Mesothelial cell of epicardium (in vitro differentiated cells): ENCODE measurements at places on chromosomes 2 and 18.

- no peak for DNase-seq
Observed at GRCh38 chr2:138910427-138910826, 130.2 kb upstream of the NXPH2 start.

- DNase-seq: no peak
Observed at GRCh38 chr2:219186754-219187456, 8.8 kb downstream of the RETREG2 start.

DNA sequence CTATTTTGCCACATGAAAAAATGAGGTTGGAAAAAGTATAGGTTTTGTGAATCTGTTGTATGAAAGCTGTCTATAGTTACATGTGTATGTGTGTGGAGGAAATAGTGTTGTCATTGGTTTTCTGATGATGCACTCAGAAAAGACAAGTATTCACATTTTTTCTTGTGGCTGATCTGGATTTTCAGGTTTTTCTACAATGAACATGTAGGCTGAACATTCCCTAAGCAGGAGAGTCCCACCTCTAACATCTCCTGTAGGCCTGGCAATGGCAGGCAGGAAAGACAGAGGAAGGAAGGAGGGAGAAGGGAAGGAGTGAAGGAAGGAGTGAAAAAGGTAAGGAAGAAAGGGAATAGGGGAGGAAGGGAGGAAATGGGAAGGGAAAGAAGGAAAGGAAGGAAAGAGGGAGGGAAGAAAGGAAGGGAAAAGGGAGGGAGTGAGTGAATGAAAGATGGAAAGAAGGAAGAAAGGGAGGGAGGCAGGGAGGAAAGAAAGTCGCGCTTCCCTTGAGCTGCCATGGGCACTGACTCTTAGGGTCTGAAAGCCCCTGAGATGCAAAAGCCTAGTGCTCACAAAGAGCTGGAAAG, 495 bp upstream of the IL36RN start:
- no peak for DNase-seq

DNA sequence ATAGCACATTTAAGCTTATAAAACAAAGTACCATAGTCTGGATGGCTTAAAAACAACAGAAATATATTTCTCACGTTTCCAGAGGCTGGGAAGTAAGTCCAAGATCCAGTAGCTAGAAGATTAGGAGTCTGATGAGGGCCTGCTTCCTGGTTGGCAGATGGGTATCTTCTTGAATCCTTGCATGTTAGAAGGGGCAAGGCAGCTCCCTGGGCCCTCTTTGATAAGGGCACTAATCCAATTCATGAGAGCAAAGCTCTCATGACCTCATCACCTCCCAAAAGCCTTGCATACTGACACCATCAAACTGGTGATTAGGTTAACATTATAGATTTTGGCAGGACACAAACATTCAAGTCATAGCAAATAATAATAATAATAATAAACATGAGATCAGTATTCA, 146.4 kb downstream of the CCDC102B start:
- DNase-seq: no peak

- DNase-seq: no peak
Observed at GRCh38 chr18:61616111-61616610, 276.6 kb downstream of the RNF152 start.

- no peak for DNase-seq
Observed at GRCh38 chr18:57475903-57476302, 40.7 kb downstream of the ONECUT2 start.

GRCh38 chr2:201769666-201770373, 10.9 kb downstream of the ALS2 start:
- DNase-seq: no peak

DNA sequence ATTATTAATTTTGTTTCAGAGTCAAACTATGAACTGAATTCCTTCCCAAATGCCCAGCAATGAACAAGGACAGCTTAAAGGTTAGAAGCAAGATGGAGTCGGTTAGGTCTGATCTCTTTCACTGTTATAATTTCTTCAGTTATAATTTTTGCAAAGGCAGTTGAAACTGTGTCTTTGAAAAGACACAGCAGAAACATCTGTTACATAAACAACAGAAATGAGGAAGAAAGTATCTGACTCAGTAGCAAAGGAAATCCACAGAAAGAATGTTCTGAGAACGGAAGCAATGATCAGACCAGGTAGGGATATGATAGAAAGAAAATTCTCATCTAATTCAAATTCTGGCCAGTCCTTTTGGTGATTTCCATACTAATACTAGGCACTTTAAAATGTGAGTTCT, 5.2 kb upstream of the RMC1 start:
- no peak for DNase-seq

- peak; percentile 70 for DNase-seq
Observed at GRCh38 chr2:10097352-10098148, 17.3 kb upstream of the CYS1 start.

DNA sequence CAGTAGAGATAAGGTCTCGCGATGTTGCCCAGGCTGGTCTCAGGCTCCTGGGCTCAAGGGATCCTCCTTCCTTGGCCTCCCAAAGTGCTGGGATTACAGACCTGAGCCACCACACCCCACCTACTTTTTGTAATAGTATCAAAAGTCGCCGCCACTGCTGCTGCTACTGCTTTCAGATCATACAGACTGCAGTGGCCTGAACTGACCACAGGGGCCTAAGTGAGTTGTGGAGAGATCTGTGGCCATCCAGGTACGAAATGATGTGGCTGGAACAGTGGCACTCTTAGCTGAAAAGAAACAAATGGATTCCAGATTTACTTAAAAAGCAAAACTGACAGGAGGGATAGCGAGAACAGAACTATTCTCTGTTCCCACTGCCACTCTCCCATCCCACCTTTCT, 32.9 kb upstream of the POMC start:
- no peak for DNase-seq

DNA sequence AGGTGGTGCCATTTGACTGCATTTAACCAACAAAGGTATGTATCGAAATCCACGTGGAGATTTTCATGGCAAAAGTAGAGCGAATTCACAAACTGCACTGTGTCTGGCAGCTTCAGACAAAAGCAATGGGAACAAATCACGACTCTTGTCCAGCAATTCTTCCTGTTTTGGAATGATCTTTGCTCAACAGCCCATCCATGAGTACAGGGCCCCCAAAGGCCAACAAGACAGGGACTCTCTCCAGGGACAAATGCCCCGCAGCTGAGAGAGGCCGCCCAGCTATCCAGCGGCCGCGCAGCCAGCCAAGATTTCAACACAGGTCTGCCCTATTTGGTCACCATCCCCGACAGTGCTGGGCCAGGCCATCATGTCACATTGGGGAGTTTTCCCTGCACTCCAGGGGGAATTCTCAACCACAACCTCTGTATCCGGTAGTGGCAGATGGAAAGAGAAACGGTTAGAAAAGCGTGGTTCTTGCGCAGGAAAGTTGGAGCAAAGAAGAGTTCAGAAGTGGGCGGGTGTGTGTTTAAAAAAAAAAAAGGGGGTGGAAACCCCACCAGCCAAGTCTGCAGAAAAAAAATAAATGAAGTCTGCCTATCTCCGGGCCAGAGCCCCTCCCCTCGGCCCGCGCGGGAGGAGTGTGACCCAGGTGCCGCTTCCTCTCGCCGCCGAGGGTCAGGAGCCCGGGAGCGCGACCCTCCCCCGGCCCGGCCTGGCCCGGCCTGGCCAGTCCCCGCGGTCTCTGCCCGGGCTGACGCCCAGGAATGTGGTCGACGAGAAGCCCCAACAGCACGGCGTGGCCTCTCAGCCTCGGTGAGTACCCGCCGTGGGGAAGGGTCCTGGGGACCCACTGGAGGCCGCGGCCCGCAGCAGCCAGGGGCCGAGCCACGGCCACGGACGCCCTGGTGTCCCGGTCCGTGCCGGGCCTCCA, at the start of gene GYPC:
Gene GYPC, plus strand, starts transcription at position 659 of the 931 bp plus-strand sequence. Its CDS starts 106 bp downstream, at position 765.
- no peak for DNase-seq

DNA sequence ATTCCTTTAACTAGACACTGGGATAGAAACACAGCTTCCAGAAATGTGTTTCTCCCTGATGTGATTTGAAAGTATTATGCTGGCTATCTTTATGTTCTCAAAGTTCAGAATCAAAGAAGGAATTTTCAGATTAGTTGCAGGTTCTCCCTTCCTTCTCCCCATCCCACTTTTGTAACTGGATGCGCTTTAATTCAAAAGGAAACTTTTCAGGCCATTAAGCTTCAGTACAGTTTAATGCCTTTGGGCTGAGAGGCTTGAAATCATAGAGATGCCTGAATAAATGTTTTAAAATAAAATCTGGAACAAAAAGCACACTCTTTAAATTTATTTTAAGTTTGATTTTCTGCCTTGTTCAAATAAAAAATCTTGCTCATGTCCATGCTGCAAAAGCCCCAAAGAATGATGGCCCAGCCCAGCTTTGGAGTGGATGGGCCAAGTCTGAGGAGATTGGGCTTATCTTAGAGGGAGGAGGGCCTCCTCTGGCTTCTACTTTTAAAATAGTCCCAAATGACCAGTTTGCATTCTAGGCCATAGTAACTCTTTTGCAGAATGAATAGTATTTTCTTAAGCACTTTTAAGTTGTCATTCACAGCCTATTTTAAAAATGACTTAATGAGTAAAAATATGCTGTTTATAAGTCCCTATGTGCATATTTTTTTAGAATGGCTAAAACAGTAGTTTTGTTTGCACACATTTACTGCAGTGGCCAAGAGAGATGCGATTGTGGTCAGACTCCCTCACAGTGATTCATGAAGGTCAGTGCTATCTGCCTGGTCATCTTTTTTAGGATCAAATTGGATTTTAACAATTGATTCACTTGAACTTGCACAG, 129.2 kb downstream of the MTX2 start:
- no peak for DNase-seq

DNA sequence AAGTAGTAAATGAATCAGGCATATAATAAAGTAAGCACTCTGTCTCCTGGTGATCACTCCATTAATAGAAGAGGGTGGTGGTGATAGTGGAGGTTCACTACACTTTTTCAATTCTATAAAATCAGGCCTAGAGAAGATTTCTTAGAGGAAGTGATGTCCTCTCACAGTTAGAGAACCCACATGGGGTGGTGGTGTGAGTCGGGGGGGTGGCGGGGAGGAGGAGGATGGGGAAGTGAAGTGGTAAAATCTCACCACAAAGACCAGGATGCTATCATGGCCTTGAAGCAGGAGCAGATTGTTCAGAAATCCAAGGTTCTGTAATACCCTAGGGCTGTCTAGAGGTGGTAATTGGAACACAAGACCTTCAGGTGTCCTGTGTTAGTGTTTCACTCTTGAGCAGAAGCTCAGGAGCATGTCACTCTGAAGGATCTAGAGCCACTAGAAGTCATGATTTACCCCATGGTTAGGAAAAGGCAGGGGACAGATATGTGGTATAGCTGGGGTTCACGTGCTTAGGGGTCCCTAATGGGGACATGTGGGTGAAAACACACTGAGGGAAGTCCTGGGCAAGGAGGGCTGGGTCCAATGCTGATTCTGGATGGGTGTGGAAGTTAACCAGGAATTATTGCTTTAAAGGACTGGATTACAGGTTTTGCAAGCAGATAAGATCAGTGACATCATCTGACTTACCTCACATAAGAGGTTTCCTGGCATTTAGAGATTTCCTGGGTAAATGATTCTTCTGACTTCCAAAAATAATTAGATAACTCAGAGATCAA, 31.0 kb downstream of the RNF125 start:
- DNase-seq: no peak

GRCh38 chr18:45106331-45106774, 425.7 kb downstream of the SETBP1 start:
- DNase-seq: no peak

DNA sequence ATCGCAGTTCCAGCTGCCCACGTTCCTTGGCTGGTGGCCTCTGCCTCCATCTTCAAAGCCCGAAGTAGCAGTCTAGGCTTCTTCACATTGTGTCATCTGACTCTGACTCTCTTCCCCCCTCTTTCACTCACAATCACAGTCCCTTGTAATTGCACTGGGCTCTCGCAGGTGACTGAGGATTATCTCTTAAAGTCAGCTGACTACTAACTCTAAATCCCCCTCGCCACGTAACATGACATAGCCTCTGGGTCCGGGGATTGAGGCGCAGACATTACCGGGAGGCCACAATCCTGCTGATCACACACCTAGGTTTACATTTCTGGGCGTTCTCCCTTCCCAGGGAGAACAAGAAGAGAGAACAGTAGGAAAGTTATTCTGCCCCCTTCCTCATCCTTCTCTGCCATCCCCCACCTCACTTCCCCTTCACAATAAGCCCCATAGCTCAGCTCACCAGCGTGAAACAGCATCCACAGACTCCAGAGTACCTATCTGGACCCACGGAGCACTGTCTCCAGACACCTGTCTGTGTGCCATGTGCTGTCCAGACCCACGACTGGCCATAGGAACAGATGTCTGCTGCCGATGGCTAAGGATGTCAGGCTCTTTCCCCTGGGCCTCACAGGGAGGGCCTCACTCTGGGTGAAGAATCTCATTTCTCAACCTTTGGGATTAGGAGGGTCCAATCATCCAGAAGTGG, 64.3 kb upstream of the FZD7 start:
- no peak for DNase-seq

GRCh38 chr2:225649274-225649673, 249.8 kb downstream of the NYAP2 start:
- no peak for DNase-seq

- no peak for DNase-seq
Observed at GRCh38 chr2:53600815-53601214, 166.8 kb upstream of the CHAC2 start.

GRCh38 chr2:178579006-178579405, 98.7 kb downstream of the PLEKHA3 start:
- DNase-seq: no peak

GRCh38 chr2:94762600-94762999, 108.6 kb upstream of the TEKT4 start:
- no peak for DNase-seq

DNA sequence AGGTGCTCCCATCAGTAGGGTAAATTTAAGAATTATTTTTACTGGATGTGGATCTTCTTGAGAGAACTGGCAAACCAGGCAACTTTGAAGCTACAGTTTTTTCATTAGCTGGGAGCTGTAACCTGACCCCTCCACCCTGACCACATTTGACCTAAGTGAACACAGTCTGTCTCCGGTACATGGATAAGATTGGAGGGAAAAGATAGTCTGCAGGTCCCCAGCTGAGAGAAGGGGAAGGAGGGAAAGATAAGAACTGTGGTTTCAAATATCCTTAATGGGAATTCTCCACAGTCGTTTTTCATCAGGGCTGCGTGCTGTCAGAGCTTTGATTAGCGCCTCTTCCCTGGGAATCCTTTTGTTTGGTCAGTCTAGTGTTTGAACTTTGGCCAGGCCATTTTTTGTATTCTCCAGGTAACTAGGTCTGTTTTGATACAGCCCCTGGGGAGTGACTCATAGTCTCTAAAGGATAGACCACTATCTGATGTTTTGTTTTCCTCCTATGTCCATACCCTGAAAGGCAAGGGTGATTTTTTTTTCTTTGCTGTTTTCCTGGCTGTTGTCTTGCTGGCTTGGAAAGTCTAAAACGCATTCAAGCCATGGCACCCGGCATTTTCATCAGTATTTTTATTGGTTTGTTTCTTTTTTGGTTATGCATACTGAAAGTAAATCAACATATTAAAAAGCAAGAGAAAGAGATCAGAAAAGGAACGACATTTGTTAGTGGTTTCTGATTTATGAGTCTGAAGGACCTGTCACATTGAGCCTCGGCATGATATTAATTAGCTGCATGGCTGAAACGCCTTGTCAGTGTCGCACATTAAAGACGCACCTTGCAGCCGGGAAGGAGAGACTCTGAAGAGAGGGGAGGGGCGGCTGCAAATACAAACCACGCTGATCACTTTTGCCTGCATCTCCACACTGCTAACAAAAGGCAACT, 183.4 kb upstream of the FN1 start:
- DNase-seq: no peak

GRCh38 chr2:202693503-202693902, 58.7 kb downstream of the FAM117B start:
- no peak for DNase-seq
